DMS79 treated with DMSO at 0.1 percent for 48 hours (cell line): ENCODE measurements at places on chromosomes 1 and 21.

DNA sequence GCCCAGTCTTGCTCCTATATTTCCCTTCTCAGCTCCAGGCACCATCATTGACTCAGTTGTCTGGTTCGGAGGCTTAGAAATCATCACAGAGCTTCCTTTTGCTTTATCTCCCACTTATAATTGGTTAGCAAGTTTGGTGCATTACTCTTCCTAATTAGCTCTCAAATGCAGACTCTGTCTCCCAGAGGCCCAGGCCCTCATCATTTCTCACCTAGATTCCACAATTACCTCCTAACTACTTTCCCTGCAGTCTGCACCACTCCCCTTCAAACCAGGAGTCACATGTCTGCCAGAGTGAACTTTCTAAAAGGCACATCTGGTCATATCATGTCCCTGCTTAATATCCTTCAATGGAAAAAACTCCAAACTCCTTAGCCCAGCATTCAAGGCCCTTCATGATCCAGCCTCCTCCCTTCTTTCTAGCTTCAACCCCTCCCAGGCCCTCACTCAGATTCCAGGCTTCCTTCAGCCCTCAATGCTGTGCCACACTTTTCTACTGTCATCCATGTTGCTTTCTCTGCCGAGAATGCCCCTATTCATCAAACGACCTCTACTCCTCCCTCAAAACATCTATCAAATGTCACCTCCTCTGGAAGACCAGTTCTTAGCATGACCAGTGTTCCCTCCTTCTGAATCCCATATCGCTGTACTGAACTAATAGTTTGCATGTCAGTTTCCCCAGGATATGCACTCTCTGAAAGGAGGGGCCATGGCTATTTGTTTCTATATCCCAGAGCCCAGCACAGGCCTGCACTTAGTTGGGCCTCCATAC is 30.7 kb downstream of the SYT2 start:
- DNase-seq = no peak

DNA sequence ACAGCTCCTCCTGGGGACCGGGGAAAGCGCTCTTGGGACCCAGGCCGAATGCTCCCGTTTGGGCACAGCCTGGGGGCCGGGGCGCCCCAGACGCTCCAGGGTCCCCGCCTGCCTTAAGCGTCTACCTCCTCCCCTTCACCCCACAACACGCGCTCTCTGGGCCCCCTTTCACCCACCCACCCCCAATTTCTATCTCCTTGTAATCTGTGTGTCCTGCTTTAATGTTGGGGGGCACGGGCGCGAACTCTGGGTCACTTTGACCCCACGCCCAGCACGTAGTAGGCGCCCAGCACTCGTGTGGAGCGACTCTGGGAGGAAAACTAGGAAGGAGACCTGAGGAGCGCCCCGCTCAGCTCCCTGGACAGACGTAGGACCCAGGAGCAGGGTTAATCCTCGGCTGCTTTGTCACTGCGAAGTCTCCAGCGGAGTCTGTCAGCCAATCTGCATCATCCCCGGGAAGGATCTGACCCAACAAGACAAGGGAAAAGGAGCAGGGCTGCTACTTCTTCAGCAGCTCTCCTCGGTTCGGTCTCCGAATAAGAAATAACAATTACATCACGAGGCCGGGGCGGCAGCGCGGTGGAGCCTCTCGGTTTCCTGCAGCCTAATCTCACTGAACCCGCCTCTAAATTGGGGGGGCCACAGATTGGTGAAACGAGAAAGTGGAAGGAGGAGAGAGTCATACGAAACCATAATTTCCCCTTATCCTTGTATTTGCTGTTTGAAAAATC is 757 bp upstream of the NRIP1 start:
- no peak for DNase-seq

DNA sequence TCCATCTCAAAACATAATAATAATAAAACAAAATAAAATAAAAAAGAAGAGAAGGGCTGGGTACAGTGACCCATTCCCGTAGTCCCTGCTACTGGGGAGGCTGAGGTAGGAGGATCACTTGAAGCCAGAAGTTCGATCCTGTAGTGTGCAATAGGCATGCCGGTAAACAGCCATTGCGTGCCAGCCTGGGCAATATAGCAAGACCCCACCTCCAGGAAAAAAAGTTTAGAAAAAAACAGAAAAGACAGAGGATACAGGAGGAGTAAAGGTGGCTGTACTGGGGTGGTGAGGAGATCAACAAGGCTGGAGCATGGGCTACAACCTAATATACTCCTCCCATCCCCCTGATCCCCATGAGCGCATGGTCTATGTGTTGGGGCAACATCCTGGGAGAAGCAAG is 30.8 kb downstream of the PTAFR start:
- no peak for DNase-seq

- DNase-seq = no peak
Measured at GRCh38 chr1:193068013-193068412, 8.6 kb downstream of the RO60 start.

DNA sequence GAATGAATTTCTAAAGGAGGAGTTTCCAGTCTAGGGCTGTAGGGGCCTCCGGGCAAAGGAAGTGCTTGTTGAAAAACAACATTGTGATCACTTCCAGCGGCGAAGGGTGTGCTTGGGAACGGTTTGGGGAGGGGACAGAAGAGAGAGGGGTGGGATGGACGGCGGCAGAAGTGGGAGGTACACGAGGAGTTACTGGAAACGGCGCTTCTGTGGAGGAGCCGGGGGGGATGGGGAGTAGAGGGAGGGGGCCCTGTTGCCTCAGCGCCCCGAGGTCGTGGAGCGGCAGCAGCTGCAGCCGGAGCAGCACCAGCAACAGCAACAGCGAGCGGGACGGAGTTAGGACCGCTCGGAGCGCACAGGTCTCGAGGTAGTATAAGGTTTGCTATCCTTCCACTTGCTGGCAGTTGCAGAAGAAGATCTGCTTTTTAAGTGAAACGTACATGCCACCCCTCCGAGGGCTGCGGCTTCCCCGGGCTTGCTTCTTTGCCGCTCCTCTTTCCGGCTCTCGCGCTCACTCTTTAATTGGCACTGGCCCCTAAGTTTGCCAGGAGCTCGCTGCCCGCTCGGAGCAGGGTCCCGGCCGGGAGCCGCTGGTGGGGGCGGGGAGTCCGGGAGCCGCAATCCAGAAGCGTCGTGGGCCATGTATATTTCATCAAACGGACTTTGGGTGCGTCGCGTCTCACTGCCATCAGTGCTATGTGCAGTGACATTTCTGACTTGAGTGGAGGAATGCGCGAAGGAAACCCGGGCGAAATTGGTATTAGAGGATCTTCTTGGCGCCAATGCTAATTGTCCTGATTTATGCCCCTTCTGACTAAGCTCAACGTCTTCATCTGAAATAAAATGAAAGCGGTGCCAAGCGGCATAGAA is 771 bp upstream of the NTNG1 start:
- peak; percentile 58 for DNase-seq

DNA sequence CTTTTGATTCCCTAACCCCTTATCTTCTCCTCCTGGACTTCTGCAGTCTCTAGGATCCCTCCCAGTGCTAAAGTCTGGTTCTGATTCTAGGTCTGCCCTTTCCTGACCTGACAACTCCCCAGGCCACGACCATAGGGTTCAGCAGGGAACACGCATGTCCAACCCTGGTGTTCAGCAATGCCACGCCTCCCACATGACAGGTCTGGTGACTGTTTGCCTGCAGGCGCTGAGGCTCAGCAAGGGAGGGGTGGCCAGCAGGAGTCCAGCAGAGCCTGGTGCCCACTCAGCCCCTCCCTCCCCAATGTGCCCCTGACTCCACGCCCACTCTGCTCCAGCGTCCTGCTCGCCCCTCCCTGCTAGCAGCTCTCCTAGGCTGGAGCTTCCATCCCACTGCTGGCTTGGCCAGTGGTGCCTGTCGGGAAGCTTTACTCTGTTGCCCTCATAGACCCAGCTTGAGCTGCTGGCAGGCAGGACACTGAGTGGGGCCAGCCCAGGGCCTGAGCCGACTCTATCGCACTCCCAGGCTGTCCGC is 17.3 kb downstream of the SLC9A1 start:
- DNase-seq = no peak

DNA sequence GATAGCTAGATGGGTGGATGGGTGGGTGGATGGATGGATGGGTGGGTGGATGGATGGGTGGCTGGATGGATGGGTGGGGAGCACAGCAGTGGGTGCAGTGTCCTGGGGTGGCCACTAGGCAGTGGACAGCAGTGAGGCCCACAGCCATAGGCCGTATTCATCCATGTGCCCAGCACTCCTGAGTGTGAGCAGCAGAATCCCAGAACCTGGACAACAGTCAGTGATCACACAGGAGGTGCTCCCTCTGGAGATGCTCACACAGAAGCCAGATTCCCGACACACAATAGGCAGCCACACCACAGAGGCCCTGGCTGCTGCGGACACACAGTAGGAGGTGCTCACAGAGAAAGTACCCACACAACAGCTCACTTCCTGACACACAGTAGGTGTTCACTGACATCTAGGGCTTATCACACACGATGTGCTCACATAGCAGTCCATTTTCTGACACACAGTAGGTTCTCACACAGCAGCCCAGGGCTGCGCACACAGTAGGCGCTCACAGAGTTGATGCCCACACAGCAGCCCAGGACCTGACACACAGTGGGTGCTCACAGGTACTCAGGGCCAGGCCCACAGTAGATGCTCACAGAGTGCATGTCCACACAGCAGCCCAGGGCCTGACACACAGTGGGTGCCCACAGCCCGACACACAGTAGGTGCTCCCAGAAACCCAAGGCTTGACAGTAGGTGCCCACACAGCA is 64.0 kb downstream of the RAP1GAP start:
- DNase-seq = no peak

- DNase-seq = no peak
Measured at GRCh38 chr21:33023574-33024200, 2.0 kb upstream of the OLIG2 start.

DNA sequence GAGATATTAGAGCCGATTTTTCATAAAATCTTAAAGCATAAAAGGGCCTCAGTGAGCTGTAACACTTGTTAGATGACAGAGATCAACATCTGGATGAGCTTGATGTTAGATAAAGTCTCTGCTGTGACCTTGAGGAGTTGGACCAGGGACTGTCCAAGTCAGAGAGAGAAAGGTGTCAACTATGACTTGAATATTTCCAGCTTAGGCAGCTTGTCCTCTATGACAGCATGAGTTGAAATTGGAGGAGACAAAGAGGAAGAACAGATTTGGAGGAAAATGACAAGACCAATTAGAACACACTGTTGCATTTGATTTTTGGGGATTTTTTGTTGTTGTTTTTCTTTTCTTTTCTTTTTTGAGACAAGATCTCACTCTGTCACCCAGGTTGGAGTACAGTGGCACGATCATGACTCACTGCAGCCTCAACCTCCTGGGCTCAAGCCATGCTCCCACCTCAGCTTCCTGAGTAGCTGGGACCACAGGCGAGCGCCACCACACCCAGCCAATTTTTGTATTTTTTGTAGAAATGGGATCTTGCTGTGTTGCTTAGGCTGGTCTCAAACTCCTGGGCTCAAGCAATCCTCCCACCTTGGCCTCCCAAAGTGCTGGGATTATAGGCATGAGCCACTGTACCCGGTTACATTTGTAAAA is 35.3 kb upstream of the CLIC4 start:
- no peak for DNase-seq

- no peak for DNase-seq
Measured at GRCh38 chr1:213292614-213293013, 241.6 kb downstream of the RPS6KC1 start.

- DNase-seq = no peak
Measured at GRCh38 chr1:205064301-205064700, 20.0 kb downstream of the TMEM81 start.

- DNase-seq = peak; percentile 22
Measured at GRCh38 chr1:234545517-234546386, 64.2 kb downstream of the IRF2BP2 start.

GRCh38 chr1:76867342-76868130 is at the start of gene ST6GALNAC5:
Gene ST6GALNAC5, plus strand, starts transcription at chr1:76867480.
- DNase-seq = no peak

DNA sequence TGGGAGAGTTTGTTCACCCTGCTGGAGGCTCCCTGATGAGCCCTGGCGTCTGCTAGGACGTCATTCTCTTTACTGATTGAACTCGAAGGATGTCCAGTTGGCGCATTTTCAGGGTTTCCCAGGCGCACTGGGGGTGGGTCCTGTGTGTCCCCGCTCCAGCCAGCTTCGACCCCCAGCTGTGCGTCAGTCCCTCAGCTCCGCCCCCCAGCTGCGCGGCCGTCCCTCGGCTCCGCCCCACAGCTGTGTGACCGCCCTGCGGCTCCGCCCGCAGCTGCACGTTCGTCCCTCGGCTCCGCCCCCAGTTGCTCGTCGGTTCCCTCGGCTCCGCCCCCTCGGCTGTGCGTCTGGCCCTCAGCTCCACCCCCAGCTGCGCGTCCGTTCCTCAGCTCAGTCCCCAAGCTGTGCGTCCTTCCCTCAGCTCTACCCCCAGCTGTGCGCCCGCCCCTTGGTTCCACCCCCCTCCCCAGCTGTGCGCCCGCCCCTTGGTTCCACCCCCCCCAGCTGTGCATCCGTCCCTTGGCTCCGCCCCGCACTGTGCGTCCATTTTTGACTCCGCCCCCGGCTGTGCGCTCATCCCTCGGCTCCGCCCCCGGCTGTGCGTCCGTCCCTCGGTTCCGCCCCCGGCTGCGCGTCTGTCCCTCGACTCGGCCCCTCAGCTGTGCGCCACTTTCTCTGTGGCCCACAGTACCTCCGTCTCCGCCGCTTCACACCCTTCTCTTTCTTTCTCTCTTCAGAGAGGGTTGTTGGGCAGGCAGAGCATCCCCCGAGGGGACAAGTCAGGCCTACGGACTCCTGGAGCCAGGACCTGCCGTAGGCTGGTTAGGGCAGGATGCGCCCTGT is 61.3 kb downstream of the FAAP20 start:
- DNase-seq = no peak

- no peak for DNase-seq
Measured at GRCh38 chr1:157157501-157158190, 19.5 kb upstream of the ETV3 start.

GRCh38 chr1:171185091-171185490 is at the start of gene FMO2:
Gene FMO2, plus strand, starts transcription at chr1:171185300. Its CDS starts 414 bp downstream, at chr1:171185714.
- no peak for DNase-seq

GRCh38 chr1:229557200-229557850 is 1.2 kb downstream of the ABCB10 start:
- no peak for DNase-seq

- DNase-seq = peak; percentile 82
Measured at GRCh38 chr21:42057851-42058437, 13.2 kb upstream of the UMODL1 start.

DNA sequence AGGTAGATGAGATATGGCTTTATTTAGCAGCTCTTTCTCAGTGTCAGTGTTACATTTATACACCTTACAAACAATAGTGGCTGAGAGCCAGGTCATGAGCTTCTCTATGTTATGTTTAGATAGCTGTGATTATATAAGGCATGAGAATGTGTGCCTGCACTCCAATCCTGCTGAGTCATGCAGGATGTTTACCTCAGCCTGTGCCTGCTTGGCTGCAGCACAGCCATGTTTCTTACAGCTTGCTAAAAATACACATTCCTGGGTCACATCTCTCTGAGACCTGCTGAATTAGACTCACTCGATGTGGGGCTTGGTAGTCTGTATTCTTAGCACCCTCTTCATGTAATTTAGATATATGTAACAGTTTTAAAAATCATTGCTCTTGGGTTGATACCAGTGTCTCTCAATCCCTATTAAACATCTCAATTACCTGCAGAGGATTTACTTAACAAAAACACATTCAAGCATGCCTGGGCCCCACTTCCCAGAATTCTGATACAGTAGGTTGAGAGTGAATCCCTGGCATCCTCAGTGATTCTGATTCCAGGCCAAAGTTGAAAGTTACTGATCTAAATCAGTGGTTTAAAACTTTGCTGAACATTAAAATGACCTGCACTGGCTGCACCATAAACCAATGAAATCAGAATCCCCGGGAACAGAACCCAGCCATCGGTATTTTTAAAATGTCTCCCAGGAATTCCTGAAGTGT is 107.5 kb downstream of the GDAP2 start:
- DNase-seq = no peak

GRCh38 chr1:9361630-9362260 is 69.1 kb downstream of the SPSB1 start:
- DNase-seq = no peak

GRCh38 chr1:217622042-217622441 is 8.8 kb downstream of the GPATCH2 start:
- DNase-seq = no peak
